SIG-M5 (cell line): ENCODE measurements at places on chromosomes 1 and 21.

GRCh38 chr1:158089476-158089875 lies 91.2 kb upstream of the CD1D start:
- no peak for DNase-seq

DNA sequence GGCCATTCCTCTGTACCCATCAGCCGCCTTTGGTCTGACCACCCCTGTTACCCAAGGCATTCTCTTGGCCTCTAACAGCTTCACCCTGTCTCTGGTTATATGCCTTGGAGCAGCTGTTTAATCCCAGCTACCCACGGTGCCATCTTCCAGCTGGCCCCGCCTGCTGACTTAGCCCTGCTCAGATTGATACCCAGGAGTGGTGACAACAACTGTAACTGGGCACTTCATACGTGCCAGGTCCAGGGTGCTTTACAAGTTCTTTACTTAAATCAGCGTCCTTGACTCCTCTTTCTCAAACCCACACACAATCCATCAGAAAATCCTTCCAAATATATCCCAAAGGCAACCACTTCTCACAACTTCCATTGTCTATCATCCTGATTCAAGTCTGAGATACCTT lies 37.2 kb upstream of the HMGB4 start:
- no peak for DNase-seq

- DNase-seq: no peak
These were observed 61.8 kb upstream of the NBL1 start for GRCh38 chr1:19582318-19582717.

DNA sequence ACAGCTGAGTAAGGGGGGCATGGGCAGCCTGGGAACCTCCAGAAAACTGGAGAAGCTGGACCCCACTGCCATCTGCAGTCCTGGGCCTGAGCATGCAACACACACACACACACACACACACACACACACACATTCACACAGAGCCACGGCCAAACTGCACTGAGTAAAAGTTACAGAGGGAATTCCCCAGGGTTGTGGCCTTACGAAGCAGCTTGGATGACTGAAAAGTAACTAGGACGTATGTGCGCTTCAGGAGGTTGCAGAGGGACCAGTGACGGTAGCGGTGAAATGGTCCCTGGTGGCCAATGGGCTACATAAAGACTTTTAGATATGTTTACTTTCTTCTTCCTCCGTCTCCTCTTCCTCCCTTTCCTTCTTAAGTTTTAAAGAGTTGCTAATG lies 232.5 kb upstream of the TMEM51 start:
- DNase-seq: no peak

- DNase-seq: no peak
These were observed 83.3 kb downstream of the DTL start for GRCh38 chr1:212118872-212119260.

DNA sequence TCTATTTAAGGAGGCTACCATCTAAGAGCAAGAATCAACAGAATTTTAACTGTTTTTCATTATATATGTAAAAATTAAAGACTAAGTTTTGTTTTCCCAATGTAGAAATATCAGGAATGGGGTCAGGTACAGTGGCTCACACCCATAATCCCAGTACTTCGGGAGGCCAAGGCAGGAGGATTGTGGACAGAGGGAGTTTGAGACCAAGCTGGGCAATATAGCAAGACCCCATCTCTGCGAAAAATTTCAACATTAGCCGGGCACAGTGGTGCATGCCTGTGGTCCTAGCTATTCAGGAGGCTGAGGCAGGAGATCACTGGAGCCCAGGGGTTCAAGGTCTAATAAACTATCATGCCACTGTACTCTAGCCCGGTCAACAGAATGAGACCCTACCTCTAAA lies 5.3 kb downstream of the LRRC40 start:
- DNase-seq: no peak

- DNase-seq: no peak
These were observed 15.6 kb downstream of the YY1AP1 start for GRCh38 chr1:155673003-155673402.

DNA sequence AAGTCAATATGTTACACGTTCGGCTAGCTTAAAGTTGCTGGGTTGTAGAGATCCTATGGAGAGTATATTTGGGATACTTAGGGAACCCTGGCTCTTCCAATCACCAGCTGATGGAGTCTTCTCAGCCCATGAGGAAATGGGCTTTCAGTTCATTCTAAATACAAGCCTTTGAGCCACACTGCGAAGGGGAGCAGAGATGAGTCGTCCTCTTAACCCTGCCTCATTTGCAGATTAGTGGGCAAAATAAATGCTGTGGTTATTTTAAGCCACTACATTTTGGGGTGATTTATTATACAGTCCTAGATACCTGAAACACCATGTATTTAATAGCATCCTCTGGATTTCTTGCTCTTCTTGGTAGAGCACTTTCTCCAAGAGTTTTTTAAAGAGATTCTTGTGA lies 19.0 kb upstream of the VCAM1 start:
- no peak for DNase-seq

DNA sequence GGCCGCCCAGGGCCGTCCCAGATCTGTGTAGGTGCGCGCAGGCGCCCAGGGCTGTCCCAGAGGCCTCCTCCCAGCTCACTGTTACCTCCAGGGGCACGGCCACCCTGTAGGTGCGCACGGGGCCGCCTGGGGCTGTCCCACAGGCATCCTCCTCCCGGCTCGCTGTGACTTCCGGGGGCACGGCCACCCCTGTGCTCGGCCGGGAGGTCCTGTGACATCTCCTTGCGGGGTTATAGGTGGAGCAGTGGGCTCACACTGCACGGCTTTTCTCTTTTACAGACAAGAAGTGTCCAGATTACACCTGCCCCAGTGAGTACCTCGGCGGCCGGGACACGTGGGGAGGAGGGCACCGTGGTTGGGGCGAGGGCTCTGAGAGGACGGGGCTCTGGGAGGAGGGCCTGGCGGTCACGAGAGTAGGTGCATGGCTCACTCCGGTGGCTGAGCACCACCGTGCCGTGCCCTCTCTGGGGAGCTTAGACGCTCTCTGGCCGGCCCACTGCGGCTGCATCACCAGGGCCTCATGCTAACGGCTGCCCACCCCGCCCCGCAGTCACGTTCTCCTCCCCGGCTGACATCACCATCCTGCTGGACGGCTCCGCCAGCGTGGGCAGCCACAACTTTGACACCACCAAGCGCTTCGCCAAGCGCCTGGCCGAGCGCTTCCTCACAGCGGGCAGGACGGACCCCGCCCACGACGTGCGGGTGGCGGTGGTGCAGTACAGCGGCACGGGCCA lies 21.4 kb downstream of the COL6A1 start:
- no peak for DNase-seq

DNA sequence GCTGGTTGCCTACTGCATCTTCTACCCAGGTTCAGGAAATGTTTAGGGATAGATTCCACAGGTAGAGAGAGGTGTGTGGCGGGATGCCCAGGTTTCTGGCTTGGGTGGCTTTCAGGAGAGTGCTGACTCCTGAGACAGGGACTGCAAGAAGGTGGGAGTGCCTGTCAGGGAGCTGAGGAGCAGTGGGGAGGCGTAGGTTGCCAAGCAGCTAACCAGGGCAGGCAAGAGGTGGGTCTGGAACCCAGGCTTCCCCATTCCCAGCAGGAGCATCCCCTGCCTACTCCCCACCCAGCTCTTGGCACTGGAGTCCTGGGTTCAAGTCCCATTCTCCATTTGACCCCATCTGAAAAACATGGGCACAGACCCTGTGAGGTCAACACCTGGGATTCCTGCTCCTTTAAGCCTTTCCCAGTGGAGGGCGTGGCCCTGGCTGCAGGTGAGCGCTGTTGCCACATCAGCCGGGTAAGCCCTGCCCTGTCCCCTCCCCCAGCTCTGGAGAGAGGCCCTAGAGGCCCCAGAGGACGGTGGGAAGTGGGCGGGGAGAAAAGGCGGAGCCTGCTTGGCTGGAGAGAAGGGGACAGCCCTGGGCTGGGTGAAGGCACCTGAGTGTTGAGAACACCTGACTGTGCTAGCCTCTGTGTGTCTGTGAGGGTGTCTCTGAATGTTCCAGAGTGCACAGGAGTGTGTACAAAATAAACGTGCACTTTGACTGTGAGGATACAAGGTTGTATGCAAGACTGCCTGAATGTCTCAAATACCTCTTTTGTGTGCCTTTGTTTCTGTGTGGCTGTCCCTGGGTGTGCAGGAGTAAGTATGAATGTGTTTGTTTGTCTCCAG lies 14.0 kb upstream of the SYNC start:
- DNase-seq: no peak

- no peak for DNase-seq
These were observed 66.9 kb downstream of the GNG12 start for GRCh38 chr1:67766141-67766978.

DNA sequence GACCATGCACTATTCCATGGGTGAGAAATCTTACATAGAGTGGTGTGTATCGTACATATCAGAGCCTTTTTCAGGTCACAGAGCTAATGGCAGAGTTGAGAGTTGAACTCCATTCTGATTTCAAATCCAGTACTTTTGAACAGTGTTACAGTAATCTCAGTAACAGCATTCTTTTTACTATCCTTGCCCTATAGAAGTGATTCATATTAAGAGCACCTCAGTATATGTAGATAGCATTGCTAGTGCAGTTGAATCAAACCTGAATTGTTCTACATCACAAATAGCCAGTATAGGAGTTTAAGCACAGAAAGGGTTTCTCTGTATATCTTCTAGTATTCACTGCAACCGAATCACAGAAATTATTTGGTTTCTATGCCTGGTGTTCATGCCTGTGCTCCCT lies 11.4 kb upstream of the GBP6 start:
- no peak for DNase-seq

DNA sequence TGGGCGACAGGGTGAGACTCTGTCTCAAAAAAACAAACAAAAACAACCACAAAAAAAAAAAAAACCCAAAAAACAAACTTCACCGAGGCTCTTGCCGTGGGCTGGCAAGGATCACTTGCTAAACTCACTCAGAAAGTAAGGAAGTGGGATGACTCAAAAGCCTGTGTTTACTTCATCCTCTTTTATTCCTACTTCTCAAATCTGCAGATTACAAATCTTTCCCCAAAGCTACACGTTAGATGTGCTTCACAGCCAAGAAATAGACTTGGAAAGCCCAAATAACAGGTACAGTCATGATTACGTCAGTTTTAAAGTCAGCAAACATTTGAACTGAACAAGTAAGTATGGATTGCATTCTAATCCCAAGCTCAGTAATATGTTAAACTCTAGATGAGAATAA lies 359.3 kb downstream of the ADGRL2 start:
- no peak for DNase-seq

- no peak for DNase-seq
These were observed 38.0 kb upstream of the COL18A1 start for GRCh38 chr21:45366931-45367401.

- no peak for DNase-seq
These were observed 202.5 kb downstream of the FGGY start for GRCh38 chr1:59499273-59499942.

DNA sequence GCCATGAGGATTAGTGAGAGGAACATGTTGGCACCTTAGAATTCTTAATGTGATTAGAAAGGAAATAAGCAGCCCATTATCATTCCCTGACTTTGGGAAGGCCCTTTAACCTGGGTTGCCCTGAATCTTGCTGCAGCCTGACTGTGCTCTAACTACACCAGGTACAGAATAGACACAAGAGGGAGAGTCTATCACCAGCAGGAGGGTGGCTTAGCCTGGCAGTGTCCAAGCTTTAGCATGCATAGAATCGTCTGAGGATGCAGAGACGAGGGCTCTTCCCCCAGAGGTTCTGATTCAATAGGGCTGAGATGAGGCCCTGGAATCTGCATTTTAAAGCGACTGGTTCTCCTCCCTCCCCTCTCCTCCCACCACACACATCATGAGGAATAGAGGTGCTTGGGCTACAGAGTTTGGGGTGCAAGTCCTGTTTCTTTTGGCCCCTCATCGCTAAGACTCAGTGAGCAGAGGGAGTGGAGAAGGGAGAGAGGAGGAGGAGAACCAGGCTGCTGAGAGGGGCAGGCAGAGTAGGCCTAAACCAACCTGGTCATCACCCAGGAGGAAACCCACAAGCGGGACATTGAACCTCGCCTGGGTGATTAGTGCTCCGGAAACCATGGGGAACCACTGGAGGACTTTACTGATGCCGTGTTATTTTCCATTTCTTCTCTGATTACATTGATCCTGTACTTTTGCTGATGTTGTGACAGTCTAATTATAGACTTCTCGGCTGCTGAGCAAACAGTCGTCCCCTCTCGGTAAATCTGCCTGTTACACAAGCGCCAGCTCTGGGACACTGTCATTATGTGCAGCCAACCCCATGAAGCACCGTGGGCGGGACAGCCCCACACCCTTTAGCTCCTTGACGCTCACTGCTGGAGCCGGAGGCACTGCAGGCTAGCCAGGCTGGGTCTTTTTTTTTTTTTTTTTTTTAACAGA lies 6.3 kb upstream of the TENT5C start:
- DNase-seq: no peak
